ENCODE measurements at places on chromosomes 7 and 10.

GRCh38 chr7:1611708-1612241, 41.9 kb upstream of the PSMG3 start:
- peak; percentile 69 for DNase-seq

DNA sequence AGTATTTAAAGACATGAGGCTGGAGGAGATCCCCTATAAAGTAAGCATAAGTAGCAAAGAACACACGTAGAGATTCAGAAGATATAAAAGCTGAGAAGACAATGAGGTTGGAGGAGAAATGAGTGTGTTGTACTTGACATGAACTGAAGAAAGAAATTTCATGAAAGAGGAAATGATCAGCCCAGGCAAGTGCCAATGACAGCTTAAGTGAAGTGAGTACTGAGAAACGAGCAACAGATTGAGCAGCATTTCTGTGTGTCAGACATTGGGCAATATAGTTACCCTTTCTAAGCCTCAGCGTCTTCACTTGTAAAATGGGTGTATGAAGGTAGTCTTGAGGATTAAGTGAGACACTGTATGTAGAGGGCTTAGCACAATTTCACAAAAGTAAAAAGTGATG, 4.8 kb upstream of the LIPA start:
- DNase-seq, result no peak

- DNase-seq, result peak; percentile 73
Observed at GRCh38 chr10:48604991-48605508, at the start of gene ARHGAP22. TSS of gene ARHGAP22 (minus strand) at chr10:48605073. CDS start at chr10:48604796, 277 bp downstream.

GRCh38 chr10:78568620-78569019, 500.1 kb upstream of the ZMIZ1 start:
- DNase-seq, result no peak

DNA sequence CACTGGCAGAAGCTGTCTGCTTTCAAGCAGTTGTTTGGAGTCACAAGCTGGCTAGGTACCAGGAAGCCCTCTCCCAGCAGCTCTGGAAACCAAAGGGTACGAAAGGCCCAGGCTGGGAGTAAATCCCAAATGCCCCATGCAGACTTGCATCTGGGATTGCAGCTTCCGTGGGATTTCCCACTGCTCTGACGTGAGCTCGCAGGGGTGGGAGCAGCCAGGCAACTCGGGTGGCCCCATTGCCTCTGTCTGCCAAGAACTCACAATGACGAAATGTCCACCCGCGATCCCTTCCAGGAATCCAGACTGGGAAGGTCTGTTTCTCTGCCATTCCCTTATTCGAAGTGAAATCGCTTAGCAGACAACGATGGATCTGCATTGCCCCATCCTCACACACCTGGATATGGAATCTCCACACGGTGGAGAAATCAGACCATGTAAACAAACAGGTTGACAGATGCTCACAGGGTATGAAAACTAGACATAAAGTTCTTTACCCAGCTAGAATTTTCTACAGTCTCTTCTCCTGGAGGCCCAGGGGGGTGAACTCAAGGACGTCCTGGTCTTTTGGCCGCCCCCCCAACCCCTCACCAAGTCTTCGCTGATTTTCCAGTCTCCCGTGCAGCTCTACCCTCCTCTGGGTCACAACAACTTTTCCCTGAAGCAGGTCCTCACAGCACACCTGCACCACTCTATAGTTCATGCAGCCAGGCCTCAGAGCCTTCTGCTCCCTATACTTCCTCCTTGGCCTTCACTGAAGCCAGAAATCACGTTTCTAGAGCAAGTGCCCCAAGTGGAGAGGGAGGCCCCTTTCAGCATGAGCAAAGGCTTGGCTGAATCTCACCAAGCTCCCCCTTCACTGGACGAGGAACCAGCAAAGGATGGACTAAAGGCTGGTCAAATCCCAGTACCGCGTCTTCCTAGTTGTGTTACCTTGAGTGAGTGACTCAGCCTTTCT, 20.0 kb downstream of the SH3PXD2A start:
- DNase-seq, result no peak

GRCh38 chr7:17126413-17127268, 171.8 kb upstream of the AHR start:
- no peak for DNase-seq

GRCh38 chr10:19579761-19580545, 236.3 kb upstream of the PLXDC2 start:
- no peak for DNase-seq

- no peak for DNase-seq
Observed at GRCh38 chr10:47020471-47020870, 109.2 kb downstream of the PTPN20 start.

DNA sequence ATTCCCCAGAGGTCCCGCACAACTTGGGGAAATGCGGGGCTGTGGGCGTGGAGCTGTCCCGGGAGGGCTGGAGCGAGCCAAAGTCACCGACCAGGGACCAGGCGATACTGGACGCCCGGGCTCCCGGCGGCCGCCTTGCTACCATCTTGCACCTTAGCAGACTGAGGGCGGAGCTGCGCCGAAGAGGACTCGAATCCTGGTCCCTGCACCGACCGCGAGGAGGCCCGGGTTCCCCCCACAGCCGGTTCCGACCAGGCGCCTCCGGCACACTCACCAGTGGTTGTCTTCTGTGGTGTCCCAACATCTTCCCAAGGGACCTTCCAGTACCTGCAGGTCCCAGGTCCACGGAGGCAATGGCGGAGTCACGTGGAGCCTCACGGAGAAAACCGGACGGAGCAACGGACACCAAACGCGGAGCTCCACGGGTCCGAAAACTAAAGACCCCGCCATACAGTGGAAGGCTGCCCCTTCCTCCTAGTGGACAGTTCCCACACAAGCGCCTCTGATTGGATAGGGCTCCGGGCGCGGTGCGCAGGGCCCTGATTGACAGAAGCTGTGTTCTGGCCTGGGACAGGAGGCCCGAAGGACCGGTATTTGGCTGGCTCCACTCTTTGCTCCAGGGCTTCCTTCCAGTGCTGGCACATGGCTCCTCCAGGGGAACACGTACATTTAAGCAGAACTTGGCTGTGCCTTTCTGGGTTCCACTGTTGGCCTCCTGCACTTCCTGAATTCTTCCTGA, 124.6 kb upstream of the ZNF479 start:
- DNase-seq, result no peak

DNA sequence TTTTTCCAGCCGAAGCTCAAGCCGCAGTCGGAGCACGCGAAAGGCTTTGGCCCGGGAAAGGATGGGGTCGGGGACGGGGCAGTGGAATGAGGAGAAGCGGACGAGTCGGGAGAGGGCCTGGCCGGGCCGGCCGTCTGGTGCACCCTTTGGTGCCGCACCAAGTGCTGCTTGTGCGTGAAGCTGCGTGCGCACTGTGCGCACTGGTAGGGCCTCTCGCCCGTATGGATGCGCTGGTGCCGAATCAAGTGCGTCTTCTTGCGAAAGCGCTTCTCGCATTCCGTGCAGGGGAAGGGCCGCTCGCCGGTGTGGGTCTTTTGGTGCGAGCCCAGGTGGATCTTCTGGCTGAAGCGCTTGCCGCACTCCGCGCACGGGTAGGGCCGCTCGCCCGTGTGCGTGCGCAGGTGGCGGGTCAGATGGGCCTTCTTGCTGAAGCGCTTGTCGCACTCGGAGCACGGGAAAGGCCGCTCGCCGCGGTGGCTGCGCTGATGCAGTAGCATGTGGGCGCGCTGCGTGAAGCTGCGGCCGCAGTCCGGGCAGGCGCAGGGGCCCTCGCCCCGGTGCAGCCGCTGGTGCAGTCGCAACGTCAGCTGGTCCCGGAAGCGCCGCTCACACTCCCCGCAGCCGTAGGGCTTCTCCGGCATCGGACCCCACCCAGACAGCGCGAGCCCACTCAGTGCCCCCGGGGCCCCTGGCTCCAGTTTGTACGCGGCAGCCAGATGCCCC, 7.8 kb downstream of the ZNF467 start:
- no peak for DNase-seq

- DNase-seq, result no peak
Observed at GRCh38 chr7:49644396-49645166, 128.9 kb upstream of the VWC2 start.

GRCh38 chr10:71835671-71836595, 15.1 kb downstream of the PSAP start:
- DNase-seq, result peak; percentile 66

GRCh38 chr10:97898429-97898828, 48.8 kb downstream of the GOLGA7B start:
- no peak for DNase-seq

GRCh38 chr10:6401558-6402348, 178.3 kb downstream of the PRKCQ start:
- DNase-seq, result peak; percentile 64

- DNase-seq, result no peak
Observed at GRCh38 chr7:76236224-76236623, 34.5 kb downstream of the SRRM3 start.

DNA sequence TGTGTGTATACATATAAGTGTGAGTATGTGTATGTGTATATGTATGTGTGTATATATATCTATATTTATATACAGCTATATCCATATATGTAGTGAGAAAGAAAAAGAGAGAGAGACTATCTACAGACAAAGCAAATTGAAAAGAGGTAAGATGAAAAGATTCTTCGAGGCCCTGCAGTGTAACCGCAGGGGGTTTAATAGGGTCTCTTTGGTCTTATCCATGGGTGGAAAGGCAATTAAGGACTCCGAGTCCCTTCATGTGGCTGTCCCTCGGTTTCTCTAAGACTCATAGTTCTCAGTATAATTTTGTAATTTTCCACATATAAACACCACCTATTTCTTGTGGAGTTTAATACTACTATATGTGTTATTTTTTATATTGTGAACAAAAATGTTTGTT, 50.6 kb upstream of the JAZF1 start:
- DNase-seq, result no peak

DNA sequence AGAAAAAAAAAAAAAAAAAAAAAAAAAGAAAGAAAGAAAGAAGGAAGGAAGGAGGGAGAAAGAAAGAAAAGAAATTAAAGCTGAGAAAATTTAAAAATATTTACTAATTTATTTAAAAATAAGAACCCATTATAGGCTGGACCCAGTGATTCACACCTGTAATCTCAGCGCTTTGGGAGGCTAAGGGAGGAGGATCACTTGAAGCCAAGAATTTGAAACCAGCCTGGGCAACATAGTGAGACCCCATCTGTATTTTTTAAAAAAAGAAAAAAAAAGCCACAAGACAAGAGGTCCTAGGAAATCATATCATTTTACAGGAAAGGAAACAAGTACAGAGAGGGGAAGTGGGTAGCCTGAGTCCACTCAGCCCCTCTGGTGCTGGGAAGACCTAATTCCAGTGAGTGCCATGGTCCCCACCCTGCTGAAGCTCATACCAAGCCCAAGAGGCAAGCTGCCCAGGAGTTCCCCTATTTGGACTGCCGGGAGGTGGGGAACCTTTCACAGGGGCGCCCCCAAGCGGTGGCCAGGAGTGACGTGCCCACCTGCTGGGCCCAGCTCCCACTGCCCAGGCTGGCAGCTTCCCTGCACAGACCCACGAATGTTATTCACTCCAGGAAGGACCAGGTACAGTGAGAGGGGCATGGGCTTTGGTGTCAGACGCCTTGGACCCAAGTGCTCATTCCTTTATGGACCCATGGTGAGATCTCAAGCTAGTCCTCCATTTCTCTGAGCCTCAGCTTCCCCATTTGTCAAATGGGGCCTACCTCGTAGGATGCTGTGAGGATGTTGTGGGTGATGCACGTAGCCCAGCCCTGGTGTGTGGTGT, 133.6 kb downstream of the ZMIZ1 start:
- no peak for DNase-seq

DNA sequence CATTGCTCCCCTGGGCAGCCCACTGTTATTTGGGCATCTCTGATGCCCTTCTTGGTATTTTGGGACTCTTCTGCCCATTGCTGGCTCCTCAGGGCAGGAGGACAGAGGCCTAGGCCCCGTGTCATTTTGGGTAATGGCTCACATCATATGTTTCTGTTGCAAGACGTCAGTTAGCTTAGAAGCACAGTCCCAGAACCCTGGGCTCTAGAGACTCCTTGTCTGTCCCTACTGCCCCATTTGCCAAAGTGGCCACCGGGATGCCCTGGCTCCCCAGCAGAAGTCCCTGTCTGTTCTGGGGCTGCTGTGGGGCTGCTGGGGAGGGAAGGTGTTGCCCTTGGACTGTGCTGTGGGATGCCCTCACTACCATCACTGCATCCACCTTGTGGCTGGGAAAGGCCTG, 48.8 kb downstream of the ADCYAP1R1 start:
- DNase-seq, result no peak

- no peak for DNase-seq
Observed at GRCh38 chr7:152336754-152337368, 98.9 kb downstream of the KMT2C start.

DNA sequence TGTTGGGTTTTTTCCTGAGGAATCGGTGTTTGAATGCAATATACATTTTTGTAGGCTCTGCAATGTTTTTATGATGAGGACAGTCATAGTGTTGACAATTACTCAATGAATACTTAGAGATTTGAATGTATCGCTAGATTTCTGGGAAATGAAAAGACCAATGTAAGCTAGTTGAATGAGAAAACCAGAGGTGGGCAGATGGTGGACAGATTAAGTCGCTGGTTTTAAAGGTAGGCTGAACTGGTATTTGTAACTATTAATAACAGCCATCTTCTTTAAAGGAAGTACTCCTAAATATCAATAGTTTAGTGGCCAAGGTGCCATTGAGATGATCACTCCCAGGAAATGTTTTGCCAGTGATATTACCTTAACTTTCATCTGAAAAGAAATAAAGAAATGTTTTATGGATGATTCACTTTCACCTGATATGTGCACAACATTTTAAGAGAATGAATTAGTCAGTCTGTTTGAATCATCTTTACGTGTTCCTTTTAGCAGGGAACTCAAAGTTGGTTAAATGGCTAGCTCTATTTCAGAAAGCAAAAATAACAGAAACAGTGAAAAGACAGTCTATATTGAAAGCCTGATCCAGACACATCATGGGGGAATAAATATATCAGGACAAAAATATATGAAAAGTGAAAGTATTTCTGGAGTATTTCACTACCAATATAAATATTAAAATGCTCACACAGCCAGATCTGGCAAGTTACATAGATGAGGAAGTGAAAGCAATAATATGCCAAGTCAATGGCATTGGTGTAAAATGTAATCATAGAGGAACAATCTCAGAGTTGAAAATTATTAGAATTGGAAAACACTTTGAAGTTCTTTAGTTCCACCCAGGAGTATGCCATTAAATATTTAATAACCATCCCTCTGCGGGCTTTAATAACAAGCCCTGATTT, 20.7 kb downstream of the MET start:
- DNase-seq, result no peak

GRCh38 chr10:31940839-31941653, 12.4 kb upstream of the ARHGAP12 start:
- DNase-seq, result no peak

DNA sequence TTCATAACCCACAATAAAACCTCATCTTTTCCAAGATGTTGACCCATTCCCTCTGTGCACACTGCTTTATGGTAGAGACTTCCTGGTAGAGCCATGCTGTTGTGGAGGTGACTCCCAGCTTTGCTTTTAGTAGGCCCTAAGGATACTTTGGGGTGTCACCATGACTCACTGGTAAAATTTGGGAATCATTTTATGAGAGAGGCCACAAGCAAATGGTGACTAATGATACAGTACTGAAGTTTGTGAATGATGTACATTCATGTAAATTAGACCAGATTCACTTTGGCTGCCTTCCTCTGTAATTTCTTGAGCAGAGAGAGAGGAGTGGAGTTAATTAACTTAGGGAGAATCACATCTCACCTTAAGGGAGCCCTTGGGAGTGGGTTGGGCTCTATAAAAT, 686.5 kb downstream of the LRMDA start:
- no peak for DNase-seq

All from frontal cortex (tissue), 4 donors.